ENCODE measurements at places on chromosomes 7 and 10. TPM values are rescaled to one million over a fixed set of nuclear protein-coding genes. Genes with fewer than 3 reads are reported as not detected.

DNA sequence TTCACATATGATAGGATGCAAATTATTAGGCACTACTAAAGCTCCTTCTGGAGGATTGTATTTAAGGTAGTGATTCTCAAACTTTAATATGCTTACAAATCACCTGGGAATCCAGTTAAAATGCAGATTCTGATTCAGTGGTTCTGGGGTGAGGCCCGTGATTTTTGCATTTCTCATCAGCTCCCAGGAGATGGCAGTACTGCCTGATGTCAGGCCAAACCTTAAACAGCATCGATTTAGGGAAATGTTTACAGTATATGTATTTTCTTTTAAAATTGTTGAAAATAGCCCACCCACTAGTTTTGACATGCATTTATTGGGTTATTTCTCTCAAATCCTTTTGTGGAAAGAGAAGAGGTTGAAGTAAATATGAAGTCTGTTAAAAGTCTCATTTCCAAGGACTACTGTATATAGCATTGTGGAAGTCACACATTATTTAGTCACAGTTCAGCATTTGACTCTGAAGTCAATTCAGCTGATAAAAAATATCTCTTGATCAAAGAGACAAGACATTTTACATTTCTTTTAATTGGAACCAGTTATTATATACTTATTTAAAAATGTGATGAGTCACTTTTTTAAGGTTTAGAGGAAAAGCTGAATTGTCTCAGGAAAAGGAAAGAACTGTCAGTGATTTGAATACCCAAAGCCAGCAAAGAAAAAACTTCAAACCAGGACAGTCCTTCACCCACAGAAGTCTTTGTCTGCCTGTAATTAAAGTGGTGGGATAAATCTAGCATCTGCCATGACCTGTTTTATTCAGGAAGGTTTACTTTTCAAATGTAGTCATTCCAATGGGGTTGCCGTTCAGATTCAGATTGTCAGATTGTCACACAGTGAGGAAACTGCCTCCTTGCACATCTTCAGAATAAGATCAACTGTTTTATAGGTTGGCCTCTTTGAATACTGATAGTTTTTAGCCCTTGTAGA is 21.1 kb upstream of the HBP1 start:
- H3K4me3 ChIP-seq: no peak overlapping the region
- no peak overlapping the region for H3K27ac ChIP-seq
- no peaks in the 10 kb centered on the region for H3K36me3 ChIP-seq
- no peak for DNase-seq
- H3K27me3 ChIP-seq: no peaks in the 10 kb centered on the region
- peaks cover 8% of the 10 kb centered on the region for H3K4me1 ChIP-seq

DNA sequence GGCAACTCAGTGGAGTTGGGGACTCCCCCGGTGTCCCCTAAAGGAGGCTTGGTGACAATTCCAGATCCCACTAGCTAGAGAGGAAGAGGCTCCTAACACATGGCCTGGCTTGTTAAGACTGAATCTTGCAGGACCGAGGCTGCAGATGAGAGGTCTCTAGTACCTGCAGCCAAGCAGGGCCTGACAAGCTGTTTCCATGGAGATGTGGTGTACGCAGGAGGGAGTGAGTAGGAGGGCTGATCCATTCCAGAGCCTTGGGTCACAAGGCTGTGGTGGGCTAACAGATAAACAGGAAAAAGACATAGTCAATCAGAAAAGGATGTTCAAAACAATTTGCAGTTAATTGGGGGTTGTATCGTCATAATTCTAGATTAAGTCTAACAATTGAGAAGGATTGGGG is 77.3 kb upstream of the MKLN1 start:
- H3K27ac ChIP-seq: no peak overlapping the region
- H3K4me3 ChIP-seq: no peak overlapping the region
- peaks cover 16% of the 10 kb centered on the region for H3K4me1 ChIP-seq
- H3K36me3 ChIP-seq: peaks cover 5% of the 10 kb centered on the region
- no peaks in the 10 kb centered on the region for H3K27me3 ChIP-seq

DNA sequence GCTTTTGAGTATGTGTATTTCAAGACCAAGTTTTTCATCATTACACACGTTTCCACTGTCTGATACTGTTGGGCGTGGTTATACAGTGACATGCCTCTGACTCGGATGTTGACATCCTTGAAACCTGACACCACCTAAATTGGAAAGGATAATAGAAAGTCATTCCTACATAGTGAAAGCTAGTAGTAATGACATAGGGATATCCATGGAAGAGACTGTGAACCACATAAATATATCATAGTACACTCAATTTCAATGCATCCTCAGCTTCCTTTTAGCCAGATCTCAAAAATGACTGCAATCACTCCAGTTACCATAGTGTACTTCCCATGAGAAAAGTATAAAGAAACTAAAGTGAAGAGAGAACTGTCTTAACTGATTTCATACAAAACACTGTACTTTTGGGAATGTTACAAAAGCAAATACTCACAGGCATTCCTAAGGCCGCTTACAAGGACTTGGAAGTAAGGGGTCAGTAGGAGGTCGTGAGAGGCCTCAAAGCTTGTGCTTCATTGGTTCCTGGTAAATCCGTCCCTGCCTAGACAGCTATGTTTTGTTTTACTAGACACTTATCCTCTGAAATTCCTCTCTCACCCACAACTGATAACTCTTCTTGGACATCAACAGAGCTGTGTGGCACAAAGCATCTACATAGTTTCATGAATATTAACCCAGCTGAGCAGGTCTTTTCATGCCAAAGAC is 71.8 kb upstream of the VWDE start:
- no peaks in the 10 kb centered on the region for H3K36me3 ChIP-seq
- no peaks in the 10 kb centered on the region for H3K27me3 ChIP-seq
- H3K4me1 ChIP-seq: peaks cover 8% of the 10 kb centered on the region

DNA sequence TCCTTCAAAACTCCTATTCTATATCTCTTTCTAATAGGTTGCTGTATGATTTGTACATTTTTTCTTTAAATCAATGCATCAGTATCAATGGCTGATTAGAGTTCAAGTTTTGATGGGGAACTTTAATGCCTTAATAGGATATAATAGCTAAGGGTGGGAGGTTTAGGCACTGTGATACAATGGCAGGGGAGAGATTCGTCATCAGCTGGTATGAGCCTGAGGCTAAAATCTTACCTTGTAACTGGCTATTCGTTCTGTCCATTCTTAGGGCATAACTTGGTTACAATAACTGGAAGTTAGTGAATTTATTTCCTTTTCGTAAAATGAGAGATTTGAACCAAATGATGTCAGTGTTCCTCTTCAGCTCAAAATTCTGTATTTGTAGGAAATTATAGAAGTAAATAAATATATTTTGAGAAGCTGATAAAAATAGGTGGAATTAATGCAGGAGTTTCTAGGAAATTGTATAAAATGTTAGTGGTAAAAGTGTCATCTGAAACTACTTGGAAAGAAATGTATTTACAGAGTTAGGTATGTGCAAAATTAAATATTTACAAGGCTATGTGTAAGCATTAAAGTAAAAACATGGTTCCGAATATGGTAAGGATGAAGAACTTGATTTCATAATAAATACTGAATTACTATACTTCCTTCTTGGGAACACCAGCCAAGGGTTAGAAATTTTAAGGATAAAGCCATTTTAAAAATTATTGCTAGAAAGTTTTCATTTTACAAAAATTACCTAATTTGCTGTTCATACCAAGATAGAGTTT is 27.5 kb upstream of the NAMPT start:
- no peaks in the 10 kb centered on the region for H3K27me3 ChIP-seq
- no peak overlapping the region for H3K27ac ChIP-seq
- no peak overlapping the region for H3K4me3 ChIP-seq
- peaks cover 7% of the 10 kb centered on the region for H3K4me1 ChIP-seq

- no peak overlapping the region for H3K4me3 ChIP-seq
- no peak for DNase-seq
- peaks cover 4% of the 10 kb centered on the region for H3K4me1 ChIP-seq
- no peaks in the 10 kb centered on the region for H3K36me3 ChIP-seq
- H3K27me3 ChIP-seq: no peaks in the 10 kb centered on the region
- H3K27ac ChIP-seq: no peak overlapping the region
These were observed 211.1 kb downstream of the HDAC9 start for GRCh38 chr7:18706670-18707069.

- peaks cover 26% of the 10 kb centered on the region for H3K4me1 ChIP-seq
- no peaks in the 10 kb centered on the region for H3K36me3 ChIP-seq
- DNase-seq: no peak
- no peaks in the 10 kb centered on the region for H3K27me3 ChIP-seq
- H3K4me3 ChIP-seq: peak overlapping the region; percentile 82
- peak overlapping the region; percentile 96 for H3K27ac ChIP-seq
These were observed 772 bp downstream of the SGMS1 start for GRCh38 chr10:50622706-50623662.

DNA sequence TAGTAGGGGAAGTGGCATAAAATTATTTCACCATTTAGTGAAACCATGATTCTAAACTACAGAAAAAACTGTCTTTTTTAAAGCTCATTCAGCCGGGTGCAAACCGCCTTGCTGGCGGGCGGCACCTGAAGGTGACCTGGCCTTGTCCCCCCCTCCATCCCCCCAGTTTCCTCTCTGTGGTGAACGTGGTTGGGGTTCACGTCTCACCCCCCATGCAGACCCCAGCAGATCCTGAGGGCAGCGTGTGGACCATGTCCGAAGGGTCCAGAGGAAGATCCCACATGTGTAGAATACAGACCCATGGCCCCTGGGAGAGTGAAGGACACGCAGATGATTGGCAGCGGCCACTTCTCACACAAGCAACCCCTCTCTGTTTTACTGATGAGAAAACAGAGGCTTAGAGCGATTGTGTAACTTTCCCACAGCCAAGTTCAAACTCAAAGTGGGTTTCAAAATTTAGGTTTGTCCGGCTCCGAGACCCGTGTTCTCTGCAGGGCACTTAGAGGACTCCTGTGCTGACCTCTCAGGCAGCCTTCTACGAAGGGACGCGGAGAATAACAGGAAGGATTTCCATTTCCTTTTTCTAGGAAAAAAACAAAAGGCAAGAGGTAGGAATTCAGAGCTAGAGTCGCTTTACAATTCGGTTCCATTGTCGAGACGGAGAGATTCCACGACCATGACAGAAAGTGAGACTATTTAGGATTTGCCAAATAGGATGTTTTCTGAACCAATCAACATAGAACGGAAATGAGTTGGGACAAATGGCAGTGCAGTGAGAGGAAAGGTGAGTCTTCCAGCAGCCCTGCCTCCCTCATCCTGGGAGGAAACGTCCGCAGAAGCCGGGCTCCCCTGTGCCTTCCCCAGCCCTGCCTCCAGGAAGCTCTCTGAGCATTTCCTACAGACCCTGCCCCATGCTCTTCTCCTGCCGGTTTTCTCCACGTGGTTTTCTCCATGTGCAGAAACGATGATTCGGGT is 67.6 kb upstream of the PITRM1 start:
- no peaks in the 10 kb centered on the region for H3K36me3 ChIP-seq
- no peak for DNase-seq
- no peak overlapping the region for H3K27ac ChIP-seq
- H3K4me1 ChIP-seq: peaks cover 25% of the 10 kb centered on the region
- no peaks in the 10 kb centered on the region for H3K27me3 ChIP-seq

DNA sequence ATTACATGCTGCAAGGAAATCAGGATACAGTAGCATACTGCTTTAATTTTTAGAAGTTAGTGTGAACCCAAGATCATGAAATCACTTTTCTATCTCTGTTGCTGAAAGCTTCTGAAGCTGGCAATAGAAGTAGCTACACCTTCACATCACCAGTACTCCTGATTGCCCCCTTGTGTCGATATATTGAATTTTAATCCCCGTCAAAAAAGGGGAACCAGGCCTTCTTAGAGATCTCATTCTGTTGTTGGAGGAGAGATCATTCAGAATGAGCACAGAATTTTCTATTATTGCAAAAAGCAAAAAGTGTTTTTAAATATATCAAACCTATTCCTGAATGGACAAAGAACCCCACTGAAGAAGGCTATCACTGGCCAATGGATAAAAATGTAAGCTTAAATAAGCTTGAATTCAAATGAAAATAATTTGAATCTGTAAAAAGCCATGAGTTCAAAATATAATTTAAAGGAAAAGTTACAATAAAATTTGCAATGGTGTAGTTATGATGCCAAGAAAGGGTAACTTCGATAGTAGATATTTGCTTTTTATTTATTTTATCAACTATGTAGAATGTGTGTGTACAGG is 39.7 kb upstream of the TEX47 start:
- H3K27ac ChIP-seq: no peak overlapping the region
- H3K4me1 ChIP-seq: no peaks in the 10 kb centered on the region
- no peak overlapping the region for H3K4me3 ChIP-seq

- no peak overlapping the region for H3K27ac ChIP-seq
- no peak for DNase-seq
- no peaks in the 10 kb centered on the region for H3K4me1 ChIP-seq
- H3K4me3 ChIP-seq: no peak overlapping the region
- no peaks in the 10 kb centered on the region for H3K36me3 ChIP-seq
These were observed 90.1 kb downstream of the PCDH15 start for GRCh38 chr10:54710918-54711317.

DNA sequence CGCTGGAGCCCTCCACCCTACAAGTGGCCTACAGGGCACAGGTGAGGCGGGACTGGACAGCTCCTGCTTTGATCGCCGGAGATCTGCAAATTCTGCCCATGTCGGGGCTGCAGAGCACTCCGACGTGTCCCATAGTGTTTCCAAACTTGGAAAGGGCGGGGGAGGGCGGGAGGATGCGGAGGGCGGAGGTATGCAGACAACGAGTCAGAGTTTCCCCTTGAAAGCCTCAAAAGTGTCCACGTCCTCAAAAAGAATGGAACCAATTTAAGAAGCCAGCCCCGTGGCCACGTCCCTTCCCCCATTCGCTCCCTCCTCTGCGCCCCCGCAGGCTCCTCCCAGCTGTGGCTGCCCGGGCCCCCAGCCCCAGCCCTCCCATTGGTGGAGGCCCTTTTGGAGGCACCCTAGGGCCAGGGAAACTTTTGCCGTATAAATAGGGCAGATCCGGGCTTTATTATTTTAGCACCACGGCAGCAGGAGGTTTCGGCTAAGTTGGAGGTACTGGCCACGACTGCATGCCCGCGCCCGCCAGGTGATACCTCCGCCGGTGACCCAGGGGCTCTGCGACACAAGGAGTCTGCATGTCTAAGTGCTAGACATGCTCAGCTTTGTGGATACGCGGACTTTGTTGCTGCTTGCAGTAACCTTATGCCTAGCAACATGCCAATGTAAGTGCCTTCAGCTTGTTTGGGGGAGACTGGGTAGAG is at the start of gene COL1A2:
TSS of gene COL1A2 (plus strand) at position 459 of the 704 bp plus-strand sequence. CDS start at position 596, 137 bp downstream.
- peak; percentile 99 for DNase-seq
- H3K4me1 ChIP-seq: peaks cover 40% of the 10 kb centered on the region
- peak within 1 kb of the TSS; percentile 98 for H3K4me3 ChIP-seq
- H3K27me3 ChIP-seq: no peaks in the 10 kb centered on the region
- peaks cover 37% of the 10 kb centered on the region for H3K36me3 ChIP-seq

- H3K4me1 ChIP-seq: peaks cover 5% of the 10 kb centered on the region
- no peaks in the 10 kb centered on the region for H3K27me3 ChIP-seq
- no peak overlapping the region for H3K4me3 ChIP-seq
- no peak overlapping the region for H3K27ac ChIP-seq
These were observed 136.3 kb downstream of the POLR1F start for GRCh38 chr7:19572566-19572965.

EPHB4 gene
- total RNA-seq: 60.7 TPM

AKR1C8 gene
- not detected for total RNA-seq

TEX36 gene
- not detected for total RNA-seq

SH2D4B gene
- total RNA-seq: not detected

OR2A1 gene
- not detected for total RNA-seq

CALML5 gene
- not detected for total RNA-seq

VGF gene
- total RNA-seq: not detected
